ENCODE measurements at places on chromosomes 5 and 9.

DNA sequence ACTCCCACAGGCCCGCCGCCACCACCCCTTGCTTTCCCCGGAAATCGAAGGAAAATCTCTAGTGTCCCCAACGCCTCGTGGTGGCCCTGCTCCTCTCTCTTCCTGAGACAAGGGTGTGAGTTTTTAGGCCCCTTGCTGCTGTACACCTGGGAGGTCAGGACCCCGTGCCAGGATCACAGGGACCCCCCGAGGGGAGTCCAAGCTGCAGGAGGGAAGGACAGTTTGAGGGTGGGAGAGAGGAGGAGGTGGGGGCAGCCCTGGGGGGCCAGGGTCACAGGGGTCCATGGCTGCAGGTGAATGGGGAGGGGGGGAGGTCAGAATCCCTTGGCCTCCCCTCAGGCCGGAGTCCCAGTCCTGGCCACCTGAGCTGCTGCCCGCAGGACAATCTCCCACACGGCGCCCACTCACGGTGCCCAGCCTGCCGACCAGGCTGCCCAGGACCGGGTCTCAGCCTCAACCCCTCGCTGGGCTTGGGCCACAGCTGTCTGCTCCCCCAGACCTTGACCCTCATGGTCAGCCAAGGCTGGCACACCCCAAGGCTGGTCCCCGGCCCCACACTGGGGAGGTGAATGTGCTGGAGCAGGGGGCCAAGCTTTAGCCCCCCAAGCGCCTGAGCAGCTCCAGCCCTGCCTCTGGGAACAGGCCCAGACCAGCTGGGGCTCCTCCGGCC is 19.9 kb downstream of the TPPP start:
- no peak for DNase-seq

DNA sequence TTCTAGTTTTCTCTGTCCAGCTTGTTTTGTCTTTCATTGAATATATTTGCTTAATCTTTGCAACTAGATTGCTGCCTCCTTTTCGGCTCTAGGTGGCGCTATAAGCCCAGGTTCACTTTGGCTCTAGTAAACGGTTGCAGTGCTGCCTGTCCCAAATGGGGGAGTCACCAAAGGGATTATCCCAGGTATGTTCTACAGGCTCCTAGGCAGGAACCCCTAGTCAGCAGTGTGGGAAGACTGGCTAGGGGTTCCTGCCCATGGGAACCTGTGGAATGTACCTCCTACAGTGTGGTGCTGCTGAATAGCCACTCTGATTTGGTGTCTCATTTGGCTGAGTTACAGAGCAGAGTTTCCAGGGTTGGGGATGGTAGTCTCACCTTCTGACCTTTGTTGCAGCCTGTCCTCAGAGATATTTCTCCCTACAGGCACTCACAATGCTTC is 85.2 kb downstream of the ARSB start:
- no peak for DNase-seq

GRCh38 chr5:129912601-129913255 is 8.5 kb downstream of the CHSY3 start:
- DNase-seq, result no peak

GRCh38 chr9:2271426-2271825 is 256.3 kb downstream of the SMARCA2 start:
- DNase-seq, result no peak

DNA sequence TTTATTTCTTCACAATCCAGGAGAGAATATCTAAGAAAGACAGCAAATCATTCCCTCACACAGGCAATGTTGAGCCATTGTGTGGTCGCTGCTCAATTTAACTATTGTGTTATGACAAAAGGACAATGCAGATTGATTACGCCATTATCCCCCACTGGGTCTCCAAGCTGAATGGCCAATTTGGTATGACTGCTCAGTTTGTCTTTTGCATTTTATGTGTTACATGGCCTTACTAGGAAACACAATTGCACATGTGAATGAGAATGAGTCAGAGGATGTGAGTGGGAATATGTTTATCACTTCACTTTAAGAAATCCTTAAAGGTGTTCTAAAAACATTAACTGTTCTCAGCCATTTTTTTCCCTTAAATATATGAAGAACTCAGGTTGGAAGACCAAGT is 108.3 kb downstream of the FAM174A start:
- no peak for DNase-seq

DNA sequence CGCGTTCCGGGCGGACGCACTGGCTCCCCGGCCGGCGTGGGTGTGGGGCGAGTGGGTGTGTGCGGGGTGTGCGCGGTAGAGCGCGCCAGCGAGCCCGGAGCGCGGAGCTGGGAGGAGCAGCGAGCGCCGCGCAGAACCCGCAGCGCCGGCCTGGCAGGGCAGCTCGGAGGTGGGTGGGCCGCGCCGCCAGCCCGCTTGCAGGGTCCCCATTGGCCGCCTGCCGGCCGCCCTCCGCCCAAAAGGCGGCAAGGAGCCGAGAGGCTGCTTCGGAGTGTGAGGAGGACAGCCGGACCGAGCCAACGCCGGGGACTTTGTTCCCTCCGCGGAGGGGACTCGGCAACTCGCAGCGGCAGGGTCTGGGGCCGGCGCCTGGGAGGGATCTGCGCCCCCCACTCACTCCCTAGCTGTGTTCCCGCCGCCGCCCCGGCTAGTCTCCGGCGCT is at the start of gene DAPK1:
Gene DAPK1 (plus strand): TSS at position 264 of the 442 bp plus-strand sequence. CDS start 1,211 bp downstream, outside the sequence.
- no peak for DNase-seq

DNA sequence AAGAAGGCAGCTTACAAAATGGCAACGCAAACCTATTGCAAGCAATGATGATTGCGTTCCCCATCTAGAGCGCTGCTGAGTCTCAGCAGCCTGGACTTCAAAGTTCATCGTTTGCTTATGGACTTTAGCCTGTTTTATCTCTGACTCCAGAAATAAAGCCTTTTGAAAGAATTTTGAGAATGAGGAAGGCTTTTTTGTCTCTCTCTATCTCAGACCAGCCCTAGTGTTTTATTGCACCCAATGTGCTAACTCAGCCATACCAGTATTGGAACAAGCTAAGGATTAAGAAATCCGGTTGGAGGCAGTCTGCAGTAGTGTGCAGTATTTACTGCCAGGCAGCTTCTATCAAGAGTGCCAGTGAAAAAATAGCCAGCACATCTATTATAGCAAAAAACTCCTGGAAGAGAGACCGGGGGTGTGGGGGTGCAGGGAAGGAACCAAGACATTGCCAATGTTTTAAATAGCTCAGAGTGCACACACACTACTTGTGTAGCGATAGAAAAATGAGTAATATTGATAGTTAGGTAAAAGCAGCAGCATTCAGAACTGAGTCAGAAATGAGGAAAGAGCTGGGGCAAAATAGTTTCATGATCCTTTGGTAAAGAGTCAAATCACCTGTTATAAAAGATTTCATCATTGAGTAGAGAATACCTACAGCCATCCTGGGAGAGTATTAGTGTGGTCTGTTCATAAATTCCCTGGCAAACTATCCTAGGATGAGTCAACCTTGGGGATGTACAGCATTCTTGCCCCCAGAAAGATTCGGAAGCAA is 219.0 kb downstream of the ZNF608 start:
- no peak for DNase-seq

- DNase-seq, result no peak
These were observed 661 bp downstream of the NSMF start for GRCh38 chr9:137458194-137459151.

DNA sequence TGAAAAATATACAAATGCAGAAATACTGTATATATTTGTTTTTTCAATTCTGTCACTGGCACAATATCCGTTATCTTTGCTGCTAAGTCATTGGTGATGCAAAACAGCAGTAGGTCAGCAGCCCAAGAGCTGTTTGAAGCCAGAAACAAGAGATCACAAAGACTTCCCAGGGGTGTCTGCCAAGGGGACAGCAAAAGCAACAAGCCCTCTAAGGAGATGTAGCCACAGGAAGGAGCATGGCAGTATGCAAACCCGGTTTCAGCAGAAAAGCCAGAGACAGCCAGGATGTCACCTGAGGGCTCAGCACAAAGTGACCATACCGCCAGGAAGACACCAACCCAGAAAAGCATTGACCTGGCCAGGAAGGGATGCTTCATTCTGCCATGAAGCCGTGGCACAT is 241.5 kb downstream of the ARRDC3 start:
- no peak for DNase-seq

- no peak for DNase-seq
These were observed 16.5 kb downstream of the FBXL7 start for GRCh38 chr5:15516486-15516885.

- no peak for DNase-seq
These were observed 121.1 kb downstream of the SPATA31D1 start for GRCh38 chr9:82109626-82110025.

DNA sequence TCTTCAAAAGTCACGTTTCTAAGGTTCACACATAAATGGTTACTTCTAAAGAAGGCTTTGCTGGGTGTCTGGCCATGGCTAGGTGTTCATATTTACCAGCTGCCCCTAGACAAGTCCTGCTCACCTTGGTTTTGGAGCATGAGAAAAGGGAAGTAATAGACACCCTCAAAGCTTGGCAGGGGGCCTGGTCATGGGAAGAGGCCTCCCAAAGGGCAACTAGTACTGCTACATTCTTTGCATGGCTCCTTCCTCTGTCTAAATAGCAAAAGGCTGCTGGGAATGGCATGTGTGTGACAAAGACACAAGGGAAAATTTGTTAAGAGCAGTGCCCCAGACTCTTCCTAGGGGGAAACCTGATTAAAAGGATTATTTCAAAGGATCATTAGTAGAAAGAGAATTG is 93.4 kb downstream of the NRG2 start:
- DNase-seq, result no peak

DNA sequence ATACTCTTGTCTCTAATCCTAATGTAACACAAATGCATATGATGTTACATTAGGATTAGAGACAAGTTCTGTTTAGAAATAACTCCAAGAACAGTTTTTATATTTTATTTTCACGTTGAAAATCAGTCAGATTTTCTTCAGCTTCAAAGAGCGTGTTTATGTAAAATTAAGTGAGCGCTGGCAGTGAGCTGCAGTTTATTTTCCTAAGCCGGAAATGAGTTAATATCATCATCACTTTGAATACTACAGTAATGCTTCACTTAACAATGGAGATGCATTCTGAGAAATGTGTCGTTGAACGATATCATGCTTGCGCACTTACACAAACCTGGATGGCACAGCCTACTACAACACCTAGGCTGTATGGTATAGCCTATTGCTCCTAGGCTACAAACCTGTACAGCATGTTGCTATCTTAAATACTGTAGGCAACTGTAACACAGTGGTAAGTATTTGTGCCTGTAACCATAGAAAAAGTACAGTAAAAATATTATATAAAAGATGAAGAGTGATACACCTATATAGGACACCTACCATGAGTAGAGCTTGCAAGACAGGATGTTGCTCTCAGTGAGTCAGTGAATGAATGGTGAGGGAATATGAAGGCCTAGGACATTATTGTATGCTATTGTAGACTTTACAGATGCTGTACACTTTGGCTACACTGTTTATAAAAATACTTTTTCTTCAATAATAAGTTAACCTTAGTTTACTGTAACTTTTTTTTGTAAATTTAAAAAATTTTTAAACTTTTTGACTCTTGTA is 65.9 kb upstream of the C5orf46 start:
- DNase-seq, result no peak

GRCh38 chr5:76622076-76622475 is 1.1 kb downstream of the F2RL2 start:
- DNase-seq, result no peak

DNA sequence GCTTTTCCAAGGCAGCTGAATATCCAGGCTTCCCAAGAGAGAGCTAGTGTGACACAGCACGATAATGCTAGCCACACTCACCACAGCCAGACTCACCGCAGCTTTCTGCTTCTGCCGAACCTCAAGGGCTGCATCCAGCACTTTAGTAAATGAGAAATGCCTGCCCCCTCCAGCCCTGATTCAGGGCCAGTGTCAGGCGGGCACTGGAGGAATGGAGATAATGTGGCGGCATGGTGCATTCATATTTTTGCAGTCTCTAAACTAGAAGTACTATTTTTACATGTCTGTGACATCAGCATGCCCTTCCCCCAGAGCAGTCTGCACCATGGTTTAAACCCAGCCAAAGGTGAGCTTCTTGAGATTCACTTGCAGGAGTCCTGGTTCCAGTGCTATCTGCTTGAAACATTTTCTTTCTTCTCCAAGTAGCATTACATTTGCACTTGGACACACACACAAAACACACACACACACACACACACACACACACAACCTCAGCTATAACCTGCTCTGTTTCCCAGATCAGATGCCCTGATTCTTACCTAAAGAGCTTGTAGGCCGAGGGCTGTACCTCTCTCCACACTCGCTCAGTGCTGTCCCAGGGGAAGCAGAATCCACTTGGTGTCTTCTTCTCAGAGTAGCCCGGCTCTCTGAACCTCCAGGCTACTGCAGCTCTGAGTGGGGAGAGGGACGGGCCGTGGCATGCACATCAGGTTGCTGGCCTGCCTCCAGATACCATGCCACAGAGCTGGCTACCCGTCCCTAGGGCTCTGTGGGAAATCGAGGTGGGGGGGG is at the start of gene FGF1:
Gene FGF1 (minus strand): TSS at position 673 of the 792 bp plus-strand sequence. CDS start 71,963 bp downstream, outside the sequence.
- DNase-seq, result no peak

- no peak for DNase-seq
These were observed 48.9 kb downstream of the CFAP90 start for GRCh38 chr5:7801891-7802614.

- DNase-seq, result no peak
These were observed 34.1 kb upstream of the CPLX2 start for GRCh38 chr5:175837171-175837699.

GRCh38 chr5:95519151-95519550 is 35.6 kb downstream of the SKIC3 start:
- DNase-seq, result no peak

GRCh38 chr5:33701251-33701650 is 190.5 kb downstream of the ADAMTS12 start:
- DNase-seq, result no peak

DNA sequence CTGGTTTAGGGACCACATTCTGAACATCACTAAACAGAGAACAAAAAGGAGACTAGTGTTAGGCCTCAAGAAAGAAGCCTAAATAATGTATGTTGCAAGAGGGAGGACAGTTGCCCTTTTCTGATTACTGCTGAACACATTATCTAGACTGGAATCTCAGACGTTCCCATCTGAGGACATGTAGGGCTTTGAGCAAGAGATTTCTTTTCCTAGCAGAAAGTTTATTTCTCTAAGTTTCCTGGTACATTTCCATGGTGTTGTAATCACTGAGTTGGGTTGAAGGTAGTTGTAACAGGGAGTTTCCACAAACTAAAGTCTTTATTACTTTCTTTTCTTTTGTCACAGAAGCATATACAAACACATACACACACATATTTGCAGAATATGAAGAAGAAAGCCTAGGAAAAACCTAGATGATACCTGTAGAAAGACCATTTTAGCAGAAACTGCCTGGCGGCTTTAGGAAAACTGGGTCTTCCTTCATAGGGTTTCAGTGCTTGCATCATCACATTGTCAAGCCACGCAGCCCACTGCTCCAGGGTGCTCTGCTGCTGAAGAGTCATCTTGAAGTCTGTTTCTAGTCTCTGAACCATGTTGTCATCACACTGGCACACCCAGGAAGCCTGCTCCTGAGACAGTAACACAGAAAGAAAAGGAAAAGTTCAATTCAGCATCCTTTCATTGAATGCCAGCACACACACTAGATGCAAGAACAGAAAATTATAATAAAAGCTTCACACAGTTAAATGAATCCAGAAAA is 269.1 kb downstream of the RFX3 start:
- no peak for DNase-seq

DNA sequence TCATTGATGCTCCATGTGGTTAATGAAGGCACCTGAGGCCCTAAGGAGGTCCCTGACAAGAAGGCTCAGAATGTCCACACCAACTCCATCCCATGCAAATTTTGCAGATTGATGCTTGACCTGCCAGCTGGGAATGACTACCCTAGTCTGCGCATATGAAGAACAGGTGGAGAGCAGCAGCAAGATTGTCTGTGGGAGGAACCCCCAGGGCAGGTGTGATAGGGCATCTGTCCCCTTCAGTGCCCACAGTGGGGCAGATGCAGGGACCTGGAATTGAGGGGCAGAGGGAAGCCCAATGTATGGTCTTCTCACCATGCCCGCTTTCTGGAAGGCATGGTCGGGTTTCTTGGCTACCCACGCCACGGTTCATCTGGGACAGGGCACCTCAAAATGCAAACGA is 79.6 kb downstream of the MACROH2A1 start:
- DNase-seq, result no peak

Data from T-helper 22 cell (primary cell).